ENCODE measurements at places on chromosomes 12 and 14.

GRCh38 chr12:1212526-1212925 is 221.5 kb downstream of the ERC1 start:
- DNase-seq: no peak

GRCh38 chr12:19052689-19053088 is 76.8 kb upstream of the PLEKHA5 start:
- DNase-seq: no peak

GRCh38 chr14:100018482-100018881 is 46.7 kb upstream of the EVL start:
- DNase-seq: no peak

DNA sequence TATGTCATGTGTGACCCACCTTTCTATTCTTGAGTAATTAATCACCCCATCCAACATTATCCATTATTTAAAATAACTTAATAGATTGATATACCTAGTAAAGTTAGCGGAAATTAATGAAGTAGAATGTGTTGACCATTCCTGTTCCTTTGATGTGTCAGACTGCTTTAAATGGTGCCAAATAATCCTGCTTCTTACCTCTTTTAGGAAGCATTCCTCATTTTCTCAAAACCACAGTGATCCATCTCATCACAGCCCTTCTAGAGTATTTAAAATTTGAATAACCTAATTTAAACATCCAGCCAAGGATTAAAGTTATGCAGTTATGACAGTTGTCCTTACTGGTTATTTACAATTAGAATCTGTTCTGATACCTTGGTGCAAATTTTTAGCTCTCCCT is 6.9 kb downstream of the MGAT4C start:
- no peak for DNase-seq

DNA sequence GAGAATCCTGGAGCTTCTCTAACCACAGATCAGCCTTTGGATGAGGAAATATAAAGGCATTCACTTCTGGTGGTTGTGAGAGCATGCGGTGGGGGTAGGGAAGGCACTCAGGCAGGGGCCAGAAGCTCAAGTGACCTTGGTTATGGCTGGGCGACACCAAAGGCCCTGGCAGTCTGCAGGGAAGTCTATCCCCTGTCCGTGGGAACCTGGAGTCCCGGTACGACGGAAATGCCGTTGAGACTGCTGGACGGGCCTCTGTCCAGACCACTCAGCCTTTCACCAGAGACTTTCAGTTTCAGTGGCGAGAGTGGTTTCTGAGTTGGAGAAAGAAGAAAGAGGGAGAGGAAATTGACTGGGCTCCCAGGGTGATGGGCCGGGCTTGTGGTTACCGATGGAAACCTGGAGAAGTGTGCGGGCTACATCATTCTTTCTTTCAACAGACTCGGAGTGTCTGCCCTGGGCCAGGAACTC is 20.9 kb downstream of the ISCA2 start:
- DNase-seq: no peak

GRCh38 chr14:90140298-90140955 is 78.6 kb downstream of the KCNK13 start:
- no peak for DNase-seq

- DNase-seq: no peak
Measured at GRCh38 chr14:91232603-91233002, 11.9 kb downstream of the GPR68 start.

- no peak for DNase-seq
Measured at GRCh38 chr12:76264611-76265012, 83.6 kb downstream of the BBS10 start.

DNA sequence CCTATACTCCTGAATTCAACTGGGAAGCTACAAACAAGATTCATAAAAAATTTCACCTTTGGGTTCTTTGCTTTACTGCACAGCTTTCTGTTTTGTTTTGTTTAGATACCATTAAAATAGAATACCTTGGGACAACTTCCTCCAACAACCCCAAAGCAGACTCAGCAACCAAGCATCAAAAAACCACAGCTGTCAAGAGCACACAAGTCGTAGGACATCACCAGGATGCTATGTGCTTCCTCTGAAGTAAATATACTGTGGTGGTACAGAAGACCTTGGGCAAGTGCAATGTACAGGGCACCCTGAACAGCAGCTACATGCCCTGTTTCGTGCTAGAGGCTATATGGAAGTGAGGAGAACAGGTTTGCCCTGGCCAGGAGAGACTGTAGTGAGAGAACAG is 359.3 kb downstream of the BCL11B start:
- DNase-seq: no peak

DNA sequence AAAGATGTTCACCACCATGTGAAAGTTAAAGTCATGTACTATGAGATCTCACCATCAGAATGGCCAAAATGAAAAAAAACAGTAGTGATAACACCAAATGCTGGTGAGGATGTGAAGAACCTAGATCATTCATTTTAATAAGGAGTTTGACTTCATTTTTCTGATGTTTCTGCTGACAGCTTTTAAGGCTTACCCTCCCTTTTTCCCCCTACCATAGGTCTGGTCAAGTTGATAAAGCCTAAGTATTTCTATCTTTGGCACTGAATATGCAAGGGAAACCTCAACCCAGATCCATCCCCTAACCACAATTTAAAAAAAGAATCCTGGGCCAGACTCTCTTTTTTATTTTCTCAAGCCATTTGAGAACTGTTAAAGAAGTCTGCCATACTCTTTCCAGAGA is 689.6 kb upstream of the FOXG1 start:
- no peak for DNase-seq

DNA sequence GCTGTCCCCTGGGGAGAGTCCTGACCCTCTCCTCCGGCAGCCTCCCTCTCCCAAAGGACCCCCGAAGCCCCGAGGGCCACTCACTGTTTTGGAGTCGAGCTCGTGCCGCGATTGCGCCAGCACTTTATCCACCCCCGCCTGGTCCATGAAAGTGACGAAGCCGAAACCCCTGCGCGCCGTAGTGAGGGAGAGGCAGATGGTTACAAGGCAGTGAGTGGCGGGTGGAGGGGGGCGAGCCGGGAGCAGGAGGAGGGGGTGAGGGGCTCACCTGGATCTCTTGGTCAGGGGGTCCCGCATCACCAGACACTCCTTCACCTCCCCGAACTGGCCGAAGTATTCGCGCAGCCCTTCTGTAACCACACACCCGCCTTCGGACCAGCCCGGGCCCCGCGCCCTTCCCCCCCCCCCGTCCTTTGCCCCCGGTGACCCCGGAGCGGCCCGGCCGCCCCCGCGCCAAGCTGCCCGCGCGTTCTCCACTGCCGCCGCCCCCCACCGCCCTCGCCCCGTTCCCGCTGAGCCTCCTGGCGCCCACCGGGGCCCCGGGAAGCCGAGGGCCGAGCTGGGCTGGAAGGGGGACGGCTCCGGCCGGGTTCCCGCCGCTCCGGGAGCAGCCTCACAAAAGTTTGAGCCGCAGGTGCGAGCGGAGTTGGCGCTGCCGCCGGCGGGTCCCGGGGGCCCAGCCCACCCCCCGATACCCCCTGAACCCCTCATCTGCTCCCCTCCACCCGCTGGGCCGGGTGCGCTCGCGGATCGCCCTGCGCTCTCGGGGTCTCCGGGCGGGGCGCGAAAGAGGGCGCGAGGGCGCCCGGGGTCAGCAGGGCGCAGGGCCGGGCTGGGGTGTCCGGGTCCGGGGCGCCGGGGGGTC is 808 bp downstream of the MSI1 start:
- peak; percentile 41 for DNase-seq

DNA sequence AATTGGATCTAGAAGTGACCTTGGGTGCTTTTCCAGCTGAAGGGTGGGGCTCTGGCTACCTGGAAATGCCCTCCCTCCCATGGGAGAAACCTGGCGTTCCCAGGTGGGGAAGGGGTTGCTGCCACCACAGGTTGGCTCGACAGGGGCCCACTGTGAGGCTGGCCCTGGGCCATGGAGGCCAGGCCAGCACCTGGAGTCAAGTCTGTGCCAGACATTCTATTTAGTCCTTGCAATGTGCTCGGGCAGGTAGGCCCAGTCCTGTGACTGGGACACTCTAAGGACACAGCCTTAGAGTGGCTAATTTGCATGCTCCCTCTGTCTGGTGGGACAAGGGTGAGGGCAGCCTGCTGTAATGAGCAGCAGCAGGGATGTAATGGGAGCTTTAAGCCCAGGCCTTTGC is 11.9 kb downstream of the VRTN start:
- no peak for DNase-seq

DNA sequence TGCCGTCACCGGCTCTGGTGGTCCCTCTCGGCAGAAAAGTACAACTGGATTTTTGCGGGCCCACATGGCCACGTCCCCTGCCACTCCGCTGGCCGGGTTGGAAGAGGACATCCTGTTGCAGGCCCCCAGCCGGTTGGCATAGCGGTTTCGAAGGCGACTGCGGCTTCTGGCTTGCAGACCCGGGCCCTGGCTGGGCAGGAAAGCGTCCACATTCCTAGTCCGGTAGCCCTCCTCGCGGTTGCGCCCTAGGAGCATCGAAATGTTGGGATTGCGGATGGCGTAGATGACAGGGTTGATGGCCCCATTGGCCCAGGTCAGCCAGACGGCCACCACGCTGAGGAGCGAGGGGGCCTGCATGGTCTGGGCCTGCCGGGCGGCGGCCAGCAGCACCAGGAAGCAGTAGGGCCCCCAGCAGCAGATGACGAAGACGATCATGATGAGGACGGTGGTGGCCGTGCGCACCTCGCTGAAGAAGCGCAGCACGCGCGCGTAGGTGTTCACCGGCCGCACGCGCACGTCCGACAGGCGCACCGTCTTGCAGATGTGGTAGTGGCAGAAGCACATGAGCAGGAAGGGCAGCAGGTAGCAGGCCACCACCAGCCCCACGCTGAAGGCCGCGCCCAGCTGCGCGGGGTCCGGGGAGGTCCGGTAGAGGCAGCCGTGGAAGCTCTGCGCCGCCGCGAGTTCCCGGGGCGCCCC is 1.2 kb downstream of the GPR135 start:
- DNase-seq: peak; percentile 39

GRCh38 chr12:95446506-95446900 is 27.4 kb upstream of the METAP2 start:
- no peak for DNase-seq

- no peak for DNase-seq
Measured at GRCh38 chr14:47596860-47597259, 78.5 kb downstream of the MDGA2 start.

DNA sequence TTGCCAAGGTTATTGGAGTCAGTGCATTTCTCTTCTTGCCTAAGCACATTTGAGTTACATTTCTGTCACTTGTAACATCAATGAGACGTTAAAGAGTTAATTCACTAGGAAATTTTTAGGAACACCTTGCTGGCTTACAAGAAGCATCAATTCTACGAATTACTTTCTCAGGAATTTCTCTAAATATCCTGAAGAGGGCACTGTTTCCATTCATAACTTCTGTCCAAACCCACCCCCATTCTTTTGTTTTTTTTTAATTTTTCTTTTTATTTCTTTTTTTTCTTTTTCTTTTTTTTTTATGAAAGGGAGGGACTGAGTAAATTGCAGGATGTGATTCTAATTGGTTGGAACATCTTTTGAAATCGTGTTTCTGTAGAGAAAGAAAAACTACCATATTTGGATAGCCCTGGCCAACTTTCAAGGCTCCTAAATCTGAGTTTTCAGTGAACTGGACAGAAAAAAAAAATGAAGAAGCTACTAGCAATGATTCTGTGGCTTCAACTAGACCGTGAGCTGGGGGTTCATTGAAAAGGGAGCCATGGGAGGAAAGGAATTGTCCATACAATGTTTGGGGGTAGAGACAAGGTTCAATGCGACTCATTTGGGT is 285.3 kb downstream of the DAD1 start:
- no peak for DNase-seq

DNA sequence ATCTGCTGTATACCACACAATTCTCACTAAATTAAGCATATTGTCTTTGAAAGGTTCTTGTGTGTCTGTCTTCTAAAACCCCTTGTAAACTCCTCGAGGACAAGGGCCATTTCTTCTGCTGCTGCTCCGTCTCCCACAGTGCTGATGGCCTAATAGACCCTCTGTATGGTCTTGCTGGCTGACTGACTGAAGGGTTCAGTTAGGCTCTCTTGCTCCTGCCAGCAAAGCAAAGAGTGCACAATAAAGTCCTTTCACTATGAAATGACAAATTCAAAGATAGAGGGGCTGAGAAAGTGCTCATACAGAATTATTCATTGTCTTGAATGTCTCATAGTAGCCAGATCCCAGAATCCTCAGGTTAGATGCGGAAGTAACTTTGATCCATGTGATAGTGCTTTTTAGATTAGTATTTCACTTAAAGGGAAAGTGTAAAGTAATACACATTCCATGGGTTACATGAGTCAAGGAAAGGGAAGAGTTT is 14.2 kb upstream of the RIOX1 start:
- DNase-seq: no peak

- no peak for DNase-seq
Measured at GRCh38 chr14:90894241-90894640, 78.0 kb upstream of the TTC7B start.

DNA sequence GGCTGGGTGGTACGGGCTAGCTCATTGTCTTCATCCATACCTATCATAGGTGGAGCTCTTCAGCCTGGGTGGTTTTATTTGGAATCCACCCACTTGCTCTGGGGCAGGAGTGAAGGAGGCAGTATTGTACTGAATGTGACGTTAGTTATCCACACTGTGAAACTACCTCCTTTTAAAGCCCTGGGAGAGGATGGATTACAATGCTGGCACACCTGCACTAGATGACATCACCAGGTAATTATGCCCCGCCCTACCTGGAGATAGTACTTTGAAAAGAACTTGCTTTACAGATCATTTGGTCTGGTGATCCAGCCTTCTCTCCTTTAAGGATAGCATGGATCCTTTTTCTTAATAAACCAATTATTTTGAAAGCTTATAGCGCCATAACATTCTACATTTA is 78.0 kb downstream of the B4GALNT3 start:
- no peak for DNase-seq

GRCh38 chr12:127363392-127363791 is 903.6 kb upstream of the TMEM132C start:
- no peak for DNase-seq

DNA sequence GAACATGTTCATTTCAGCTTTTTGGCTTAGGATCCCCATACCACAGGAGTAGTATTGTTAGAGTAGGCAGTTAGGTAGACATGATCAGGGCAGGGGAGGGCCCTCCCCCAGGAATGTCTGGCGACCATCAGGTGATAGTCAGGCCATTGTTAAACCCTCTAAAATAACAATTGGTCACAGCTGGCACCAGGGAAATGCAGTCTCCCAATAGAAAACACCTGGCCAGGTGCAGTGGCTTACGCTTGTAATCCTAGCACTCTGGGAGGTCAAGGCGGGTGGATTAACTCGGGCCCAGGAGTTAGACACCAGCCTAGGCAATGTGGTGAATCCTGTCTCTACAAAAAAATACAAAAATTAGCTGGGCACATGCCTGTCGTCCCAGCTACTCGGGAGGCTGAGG is 187.1 kb downstream of the MON2 start:
- DNase-seq: no peak

DNA sequence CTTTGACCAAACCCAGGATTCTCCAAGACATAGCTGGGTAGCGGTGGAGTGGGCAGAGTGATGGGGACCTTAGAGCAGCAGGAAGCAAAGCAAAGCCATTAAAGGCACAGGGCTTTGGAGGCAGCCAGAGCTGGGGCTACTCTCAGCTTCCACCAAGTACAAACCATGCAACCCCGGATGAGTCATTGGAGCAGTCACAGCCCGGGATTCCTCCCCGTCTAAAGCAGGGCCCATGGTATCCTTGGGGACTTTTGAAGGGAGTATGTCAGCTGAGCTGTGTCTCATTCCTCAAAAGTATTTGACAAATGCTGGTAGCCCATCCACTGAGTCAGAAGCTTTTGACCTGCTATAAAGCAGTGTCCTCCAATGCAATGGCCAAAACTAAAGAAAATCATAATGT is 9.7 kb upstream of the IFI27 start:
- no peak for DNase-seq

GRCh38 chr12:123748161-123748560 is 13.9 kb upstream of the DNAH10 start:
- no peak for DNase-seq

GRCh38 chr12:124901003-124901402 is 13.4 kb downstream of the UBC start:
- DNase-seq: no peak

- DNase-seq: no peak
Measured at GRCh38 chr12:58764100-58764953, 156.0 kb downstream of the LRIG3 start.

All from stimulated activated CD4-positive, alpha-beta T cell treated with anti-CD3 and anti-CD28 coated beads, Interleukin-1b, Interleukin-23, amount 100 ng/mL, for 48 hours (primary cell).